ENCODE measurements at places on chromosomes 5 and 9.

- DNase-seq = no peak
Measured at GRCh38 chr9:89815903-89816573, 211.2 kb downstream of the GADD45G start.

GRCh38 chr9:118336943-118337330, 632.7 kb downstream of the TLR4 start:
- no peak for DNase-seq

DNA sequence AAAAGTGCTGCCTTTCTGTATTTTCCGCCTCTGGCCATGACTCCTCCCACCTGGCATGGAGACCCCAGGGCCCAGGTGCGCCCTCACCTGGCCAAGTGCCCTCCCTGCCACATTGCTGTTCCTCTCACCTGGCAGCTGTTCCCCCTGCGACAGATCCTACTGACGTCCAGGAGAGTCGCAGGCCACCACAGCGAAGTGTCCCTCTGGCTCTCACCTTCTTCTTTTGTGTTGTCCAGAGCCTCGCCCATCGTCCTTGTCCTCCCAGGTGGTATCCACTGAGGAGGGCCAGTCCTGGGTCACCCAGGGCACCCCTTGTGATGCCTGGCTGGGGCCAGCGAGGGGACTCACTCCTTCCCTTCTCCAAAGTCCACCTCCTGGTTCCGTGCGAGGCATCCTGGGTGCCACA, 2.6 kb downstream of the NKD2 start:
- DNase-seq = no peak

DNA sequence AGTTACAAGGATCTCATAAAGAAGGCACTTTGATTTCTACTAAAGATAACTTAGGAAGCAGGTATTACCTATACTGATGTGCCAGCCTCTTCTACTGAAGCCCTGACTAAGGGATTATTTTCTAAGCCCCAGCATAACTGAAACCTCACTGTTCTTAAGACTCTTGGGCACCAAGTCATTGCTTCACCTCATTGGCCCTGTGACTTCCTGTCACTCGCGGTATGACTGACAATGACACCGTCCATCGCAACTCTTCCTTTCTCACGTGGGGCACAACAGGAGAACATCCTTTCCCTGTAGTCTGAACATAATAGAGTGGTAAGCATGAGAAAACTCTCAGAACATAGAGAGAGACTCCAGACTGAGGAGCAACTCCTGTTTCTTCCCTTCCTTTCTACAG, 6.4 kb downstream of the OR2V2 start:
- no peak for DNase-seq

DNA sequence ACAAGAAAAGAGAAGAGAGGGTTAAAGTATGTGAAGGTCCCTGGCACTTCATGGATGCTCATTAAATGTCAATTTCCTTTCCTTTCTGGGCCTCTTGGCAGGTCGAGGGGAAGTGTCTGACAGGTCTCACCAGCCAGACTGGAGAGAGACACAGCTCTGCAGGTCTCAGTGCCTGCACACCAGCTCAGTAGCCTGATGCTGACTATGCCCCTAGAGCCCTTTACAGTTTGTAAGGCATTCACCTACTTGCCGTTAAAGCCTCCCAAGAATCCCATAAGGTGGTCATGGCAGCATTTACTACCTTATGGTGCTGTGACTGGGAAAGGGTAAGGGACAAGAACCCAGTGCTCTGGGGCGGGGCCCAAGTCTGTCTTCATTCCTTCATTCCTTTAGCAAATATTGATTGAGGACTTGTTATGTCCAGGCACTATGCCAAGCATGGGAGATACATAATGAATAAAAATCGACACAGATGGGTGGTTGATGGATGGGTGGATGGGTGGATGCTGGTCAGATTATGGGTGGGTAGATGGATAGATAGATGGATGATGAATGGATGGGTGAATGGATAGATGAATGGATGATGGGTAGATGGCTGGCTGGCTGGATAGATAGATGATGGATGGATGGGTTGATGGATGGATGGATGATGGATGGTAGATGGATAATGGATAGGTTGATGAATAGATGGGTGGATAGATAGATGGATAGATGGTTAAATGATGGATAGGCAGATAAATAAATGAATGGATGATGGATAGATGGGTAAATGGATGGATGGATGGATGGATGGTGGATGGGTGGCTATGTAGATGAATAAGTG, 21.3 kb upstream of the KIF12 start:
- DNase-seq = no peak

DNA sequence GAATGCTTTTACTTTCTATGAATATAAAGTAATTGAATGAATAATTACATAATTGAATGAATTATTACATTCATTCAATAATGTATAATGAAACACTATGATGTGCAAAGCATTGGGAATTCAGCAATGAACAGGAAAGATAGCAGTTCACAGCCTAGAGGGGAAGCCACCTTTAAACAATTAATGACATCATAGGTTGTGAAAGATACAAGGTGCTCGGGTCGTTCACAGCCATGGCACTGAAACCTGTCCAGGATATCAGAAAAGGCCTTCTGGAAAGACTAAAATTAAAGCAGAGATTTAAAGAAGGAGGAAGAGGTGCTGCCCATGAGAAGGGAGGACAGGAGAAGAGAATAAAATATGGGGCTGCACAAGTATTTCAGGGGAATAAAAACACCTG, 171.4 kb upstream of the KLF4 start:
- no peak for DNase-seq

- no peak for DNase-seq
Measured at GRCh38 chr5:161585798-161586197, 39.3 kb upstream of the GABRB2 start.

DNA sequence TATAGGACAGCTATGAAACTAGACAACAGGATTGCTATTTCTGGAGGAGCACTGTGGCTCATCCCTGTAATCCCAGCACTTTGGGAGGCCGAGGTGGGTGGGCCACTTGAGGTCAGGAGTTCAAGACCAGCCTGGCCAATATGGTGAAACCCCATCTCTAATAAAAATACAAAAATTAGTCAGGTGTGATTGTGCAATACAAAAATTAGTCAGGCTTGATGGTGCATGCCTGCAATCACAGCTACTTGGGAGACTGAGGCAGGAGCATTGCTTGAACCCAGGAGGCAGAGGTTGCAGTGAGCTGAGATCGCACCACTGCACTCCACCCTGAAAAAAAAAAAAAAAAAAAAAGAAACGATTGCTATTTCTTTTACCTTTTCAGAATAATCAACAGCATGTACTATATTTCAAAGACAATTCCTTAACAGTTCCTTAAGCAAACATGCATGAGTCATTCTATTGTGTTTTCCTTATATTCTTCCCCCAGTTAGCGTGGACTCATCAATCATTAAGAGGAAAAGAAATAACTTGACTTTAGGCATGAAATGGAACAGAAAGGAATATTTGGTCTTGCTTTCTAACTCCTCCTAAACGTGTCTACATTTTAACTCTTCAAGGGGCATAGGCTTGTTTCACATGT, 162.6 kb downstream of the TAF11L14 start:
- no peak for DNase-seq

GRCh38 chr5:113059232-113060040, 82.8 kb downstream of the DCP2 start:
- DNase-seq = no peak

DNA sequence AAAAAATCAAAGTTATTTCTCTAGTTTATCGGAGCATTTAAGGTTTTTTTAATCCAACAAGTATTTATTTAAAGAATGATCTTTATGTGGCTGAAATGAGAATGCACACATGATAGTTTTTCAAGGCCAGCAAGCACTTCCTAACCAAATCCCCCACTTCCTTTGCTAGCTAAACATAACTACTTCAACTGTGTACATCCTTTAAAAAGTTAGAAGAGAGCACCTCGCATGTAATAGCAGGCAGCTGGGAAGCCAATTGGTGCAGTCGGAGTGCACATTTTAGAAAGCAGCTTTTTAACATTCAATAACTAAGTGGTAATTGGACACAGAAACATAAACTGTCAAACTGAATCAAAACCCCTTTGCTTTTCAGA, 245.7 kb downstream of the BNC2 start:
- DNase-seq = no peak

GRCh38 chr5:57581772-57582171, 99.2 kb upstream of the ACTBL2 start:
- no peak for DNase-seq

DNA sequence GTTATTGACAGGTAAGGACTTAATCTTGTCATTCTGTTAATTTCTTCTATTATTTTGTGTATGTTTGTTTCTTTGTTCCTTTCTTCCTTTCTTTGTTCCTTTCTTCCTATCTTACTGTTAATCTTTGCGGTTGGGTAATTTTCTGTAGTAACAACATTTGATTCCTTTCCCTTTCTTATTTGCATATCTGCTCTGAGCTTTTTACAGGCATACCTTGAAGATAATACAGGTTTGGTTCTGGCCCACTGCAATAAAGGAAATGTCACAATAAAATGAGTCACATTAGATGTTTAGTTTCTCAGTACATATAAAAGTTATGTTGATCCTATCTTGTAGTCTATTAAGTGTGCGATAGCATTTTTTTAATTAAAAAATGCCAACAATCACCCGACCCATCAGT, 440.7 kb downstream of the NFIB start:
- no peak for DNase-seq

GRCh38 chr5:114185274-114185673, 176.6 kb upstream of the KCNN2 start:
- DNase-seq = no peak

- DNase-seq = no peak
Measured at GRCh38 chr5:71938895-71939294, 168.4 kb upstream of the MAP1B start.

GRCh38 chr5:156515121-156515520, 188.2 kb downstream of the SGCD start:
- DNase-seq = no peak

GRCh38 chr5:94266170-94266569, 352.2 kb downstream of the KIAA0825 start:
- DNase-seq = no peak

GRCh38 chr5:37836592-37837413, 3.0 kb downstream of the GDNF start:
- no peak for DNase-seq

- DNase-seq = no peak
Measured at GRCh38 chr9:133465984-133466383, 6.2 kb downstream of the CACFD1 start.

GRCh38 chr5:135095871-135096270, 61.8 kb upstream of the PITX1 start:
- DNase-seq = no peak

DNA sequence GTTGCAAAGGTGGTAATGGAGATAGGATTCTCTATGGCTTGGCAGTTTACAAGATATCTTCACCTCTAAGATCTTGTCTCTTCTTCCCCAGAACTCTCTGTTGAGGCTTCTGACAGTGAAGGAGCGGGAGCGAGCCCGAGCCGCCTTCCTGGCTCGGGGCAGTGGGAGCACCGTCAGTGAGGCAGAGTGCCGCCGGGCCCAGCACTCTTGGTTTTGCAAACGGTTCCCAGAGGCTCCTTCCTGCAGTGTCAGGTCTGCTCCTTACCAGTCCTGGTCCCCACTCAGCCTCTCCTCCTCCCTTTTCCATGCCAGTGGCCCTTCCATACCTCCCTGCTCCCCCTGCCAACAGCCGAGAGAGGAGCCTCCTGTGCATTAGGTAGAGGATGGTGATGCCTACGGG, 12.6 kb upstream of the DNAJB5 start:
- no peak for DNase-seq

- no peak for DNase-seq
Measured at GRCh38 chr9:91146391-91147019, 215.2 kb downstream of the AUH start.

DNA sequence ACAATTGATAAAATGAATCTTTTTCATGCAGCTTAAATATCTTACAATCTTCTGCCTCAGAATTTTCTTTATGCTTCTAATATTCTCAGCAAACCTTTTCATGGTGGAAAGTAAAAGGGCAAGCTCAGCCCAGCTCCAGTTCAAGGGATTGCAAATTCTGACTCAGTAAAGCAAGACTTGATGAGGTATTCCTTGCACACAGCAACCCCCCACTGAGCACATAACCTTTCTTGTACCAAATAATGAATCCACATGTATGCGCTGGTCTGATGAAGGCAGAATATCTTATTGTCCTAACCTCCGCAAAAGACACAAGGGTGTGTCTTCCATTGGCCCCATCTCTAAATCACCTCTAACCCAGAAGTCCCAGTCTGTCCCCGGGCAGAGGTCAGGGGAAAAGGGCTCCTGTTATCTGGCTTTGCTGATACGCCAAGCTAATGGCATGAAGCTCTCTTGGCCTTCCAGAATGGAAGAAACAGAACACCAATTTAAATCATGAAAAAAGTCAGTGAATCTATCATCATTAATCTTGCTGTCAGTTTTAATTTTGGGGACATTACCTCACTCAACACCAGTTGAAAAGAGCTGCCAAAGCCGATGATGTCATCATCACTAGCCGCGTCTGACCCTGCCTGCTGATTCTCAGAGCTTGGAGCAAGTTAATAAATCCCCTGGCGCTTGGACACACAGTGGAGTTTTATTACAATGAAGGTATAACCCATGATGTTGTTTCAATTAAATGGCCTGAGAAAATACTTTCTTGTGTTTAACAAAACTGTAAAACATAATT, 592.5 kb upstream of the CLINT1 start:
- no peak for DNase-seq

DNA sequence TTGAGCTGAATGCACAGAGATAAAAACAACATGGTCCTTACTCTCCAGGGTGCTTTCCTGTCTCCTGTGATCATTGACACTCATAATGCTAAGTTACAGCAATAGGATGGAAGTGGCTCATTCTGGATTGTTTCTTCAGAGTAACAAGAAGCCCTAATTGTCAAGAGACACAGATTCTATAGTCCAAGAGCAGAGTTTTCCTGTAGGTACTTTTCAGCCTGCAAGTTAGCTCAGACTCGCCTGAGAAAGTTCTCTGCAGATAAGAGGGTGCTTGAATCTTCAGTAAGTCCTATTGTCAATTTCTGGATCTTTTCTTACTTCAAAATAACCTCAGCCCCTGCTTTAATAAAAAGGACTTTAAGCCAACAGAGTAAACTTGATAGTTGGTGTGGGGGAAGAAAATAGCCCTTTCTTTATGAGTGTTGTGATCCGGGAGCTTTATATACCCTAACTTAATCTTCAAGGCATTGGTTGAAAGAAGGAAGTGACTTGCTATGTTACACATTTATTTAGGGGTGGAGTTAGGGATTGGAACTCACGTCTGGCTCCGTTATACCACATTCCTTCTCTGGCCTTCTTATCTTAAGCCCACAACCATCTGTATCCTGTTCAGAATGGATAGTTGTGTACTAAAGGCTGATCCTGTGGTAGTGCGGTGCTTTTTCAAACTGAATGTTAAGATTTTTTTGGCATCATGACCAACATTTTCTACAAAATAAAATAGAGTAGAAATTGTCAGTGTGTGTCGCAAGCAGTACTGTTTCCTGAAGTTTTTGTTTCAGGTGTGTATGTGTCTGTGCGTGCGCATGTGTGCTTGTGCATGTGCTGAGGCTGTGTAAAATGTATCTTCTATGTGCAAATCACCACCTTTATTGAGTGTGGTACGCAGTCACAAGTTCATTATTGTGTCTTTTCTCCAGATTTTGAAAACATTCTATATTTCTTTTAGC, 173.9 kb downstream of the WDR70 start:
- DNase-seq = peak; percentile 45

GRCh38 chr9:125810161-125810560, 63.0 kb downstream of the PBX3 start:
- DNase-seq = no peak

Measured in AG04450 (cell line).